Muscle of leg (tissue), 16 donors: ENCODE measurements at places on chromosomes 3 and 15. TPM values are rescaled to one million over a fixed set of nuclear protein-coding genes. Genes with fewer than 3 reads are reported as not detected.

The DAZL gene
- total RNA-seq = not detected

The SERINC4 gene
- 0.18 TPM for total RNA-seq

The KBTBD13 gene
- 1.6 TPM for total RNA-seq

The TICRR gene
- total RNA-seq = 2.2 TPM

The AGBL1 gene
- 18.1 TPM for total RNA-seq

The GXYLT2 gene
- 39.1 TPM for total RNA-seq

The IL17RC gene
- total RNA-seq = 17.3 TPM

The ARHGEF26 gene
- 13.3 TPM for total RNA-seq

The SLC9C1 gene
- 1.2 TPM for total RNA-seq

The IQCH gene
- total RNA-seq = 1.6 TPM

The SLCO2A1 gene
- 0.49 TPM for total RNA-seq

The SLC6A20 gene
- total RNA-seq = 0.09 TPM

The NEDD4 gene
- 19.0 TPM for total RNA-seq

The MEIS2 gene
- 8.5 TPM for total RNA-seq

The FOXL2 gene
- total RNA-seq = not detected

The RBM6 gene
- 58.9 TPM for total RNA-seq

The GNL3 gene
- 88.7 TPM for total RNA-seq

The DHX30 gene
- 41.5 TPM for total RNA-seq

The GP5 gene
- 0.35 TPM for total RNA-seq

The CAPN3 gene
- total RNA-seq = 207 TPM

The C3orf49 gene
- not detected for total RNA-seq

The RFC4 gene
- 24.0 TPM for total RNA-seq

The CA12 gene
- total RNA-seq = 2.2 TPM

The ERICH6 gene
- total RNA-seq = 0.09 TPM

The GPR156 gene
- total RNA-seq = 2.1 TPM

The CPEB1 gene
- total RNA-seq = 1.3 TPM

The VIPR1 gene
- 1.2 TPM for total RNA-seq

The IL17RD gene
- 20.7 TPM for total RNA-seq

The NUP210 gene
- total RNA-seq = 4.5 TPM

The FGF7 gene
- total RNA-seq = 33.8 TPM

The STAB1 gene
- total RNA-seq = 58.4 TPM

The UBAP1L gene
- total RNA-seq = 2.6 TPM

The ACTC1 gene
- 2,723 TPM for total RNA-seq

The HCN4 gene
- total RNA-seq = not detected

The CSPG5 gene
- total RNA-seq = 1.4 TPM

The GABRR3 gene
- not detected for total RNA-seq
